Naive thymus-derived CD8-positive, alpha-beta T cell (primary cell): ENCODE measurements at places on chromosomes 12 and 14. TPM values are rescaled to one million over a fixed set of nuclear protein-coding genes. Genes with fewer than 3 reads are reported as not detected.

- no peak overlapping the region for H3K27ac ChIP-seq
- no peak for DNase-seq
- H3K4me1 ChIP-seq = no peaks in the 10 kb centered on the region
- no peak overlapping the region for H3K4me3 ChIP-seq
- H3K27me3 ChIP-seq = peaks cover 3% of the 10 kb centered on the region
These were observed 232.5 kb upstream of the RTL1 start for GRCh38 chr14:101135796-101136742.

- H3K27me3 ChIP-seq = peaks cover 7% of the 10 kb centered on the region
- H3K4me3 ChIP-seq = no peak overlapping the region
- no peaks in the 10 kb centered on the region for H3K36me3 ChIP-seq
- H3K4me1 ChIP-seq = no peaks in the 10 kb centered on the region
- no peak for DNase-seq
- H3K27ac ChIP-seq = no peak overlapping the region
These were observed 17.2 kb downstream of the ADGRD1 start for GRCh38 chr12:130970908-130971233.

GRCh38 chr14:92584220-92584619, 70.6 kb downstream of the RIN3 start:
- H3K4me3 ChIP-seq = no peak overlapping the region
- H3K36me3 ChIP-seq = peaks cover 4% of the 10 kb centered on the region
- H3K27ac ChIP-seq = peak overlapping the region; percentile 94

- H3K4me3 ChIP-seq = no peak overlapping the region
- H3K27me3 ChIP-seq = peaks cover 2% of the 10 kb centered on the region
- H3K27ac ChIP-seq = no peak overlapping the region
- H3K4me1 ChIP-seq = no peaks in the 10 kb centered on the region
- no peaks in the 10 kb centered on the region for H3K36me3 ChIP-seq
- no peak for DNase-seq
These were observed 67.2 kb downstream of the GLT1D1 start for GRCh38 chr12:128920468-128920867.

- H3K4me1 ChIP-seq = peaks cover 10% of the 10 kb centered on the region
- no peaks in the 10 kb centered on the region for H3K27me3 ChIP-seq
- H3K27ac ChIP-seq = no peak overlapping the region
These were observed 44.9 kb downstream of the DDX11 start for GRCh38 chr12:31118347-31119191.

DNA sequence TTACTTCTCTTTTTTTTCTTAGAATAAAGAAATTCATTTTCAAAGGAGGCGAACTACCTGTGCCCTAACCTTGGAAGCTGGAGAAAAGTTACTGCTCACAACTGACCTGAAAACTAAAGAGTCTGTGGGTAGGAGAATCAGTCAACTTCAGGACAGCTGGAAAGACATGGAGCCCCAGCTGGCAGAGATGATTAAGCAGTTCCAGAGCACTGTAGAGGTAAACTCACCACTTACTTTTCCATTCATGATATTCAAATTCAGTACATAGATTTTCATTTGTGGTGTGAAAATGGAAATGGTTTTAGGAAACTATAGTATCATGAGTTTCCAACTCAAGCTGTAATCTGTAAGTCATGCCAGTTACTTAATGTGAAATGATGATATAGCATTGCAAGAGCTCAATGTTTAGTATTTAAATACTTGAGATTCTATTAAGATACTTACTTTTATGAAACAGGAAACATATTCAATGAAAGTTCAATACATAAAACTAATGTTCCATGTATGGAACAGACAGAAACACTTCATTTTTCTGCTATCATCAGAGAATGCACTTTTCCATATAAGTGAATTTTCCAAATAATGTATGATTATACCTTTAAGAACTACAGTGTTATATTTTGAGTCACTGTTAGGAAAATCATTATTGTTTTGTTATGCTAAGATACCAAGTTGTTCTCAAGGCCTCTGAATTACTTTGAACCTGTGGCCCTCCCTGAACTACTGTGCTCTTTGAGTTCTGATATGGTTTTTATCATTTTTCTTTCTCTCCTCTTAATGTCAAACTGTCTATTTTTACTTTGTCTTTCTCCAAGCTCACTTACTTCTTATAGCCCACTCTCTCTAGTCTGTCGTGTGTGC, 119.0 kb downstream of the ESR2 start:
- H3K27me3 ChIP-seq = no peaks in the 10 kb centered on the region
- no peak for DNase-seq
- H3K4me3 ChIP-seq = no peak overlapping the region
- peaks cover 78% of the 10 kb centered on the region for H3K36me3 ChIP-seq
- no peak overlapping the region for H3K27ac ChIP-seq

- H3K4me1 ChIP-seq = peaks cover 3% of the 10 kb centered on the region
- H3K4me3 ChIP-seq = no peak overlapping the region
- H3K27ac ChIP-seq = no peak overlapping the region
- peaks cover 7% of the 10 kb centered on the region for H3K36me3 ChIP-seq
- H3K27me3 ChIP-seq = no peaks in the 10 kb centered on the region
These were observed 56.7 kb downstream of the KIAA0586 start for GRCh38 chr14:58484176-58484575.

DNA sequence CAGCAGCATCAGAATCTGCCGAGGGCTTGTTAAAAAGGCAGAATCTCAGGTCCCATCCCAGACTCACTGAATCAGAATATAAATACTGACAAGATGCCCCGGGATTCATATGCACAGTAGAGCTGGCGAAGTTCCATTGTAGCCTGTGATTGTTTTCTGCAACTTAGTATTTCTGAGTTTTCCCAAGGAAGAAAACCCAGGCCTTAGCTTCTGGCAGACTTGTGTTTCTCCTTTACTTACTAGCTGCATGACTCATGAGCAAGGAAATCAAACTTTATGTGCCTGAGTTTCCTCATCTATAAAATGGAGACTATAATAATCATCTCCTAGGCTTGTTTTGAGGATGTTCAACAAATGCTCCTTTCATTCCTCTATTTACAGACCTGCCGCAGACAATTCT, 278.5 kb upstream of the PLEKHG7 start:
- H3K4me1 ChIP-seq = peaks cover 37% of the 10 kb centered on the region
- H3K27ac ChIP-seq = no peak overlapping the region
- no peaks in the 10 kb centered on the region for H3K27me3 ChIP-seq
- no peaks in the 10 kb centered on the region for H3K36me3 ChIP-seq
- no peak overlapping the region for H3K4me3 ChIP-seq

DNA sequence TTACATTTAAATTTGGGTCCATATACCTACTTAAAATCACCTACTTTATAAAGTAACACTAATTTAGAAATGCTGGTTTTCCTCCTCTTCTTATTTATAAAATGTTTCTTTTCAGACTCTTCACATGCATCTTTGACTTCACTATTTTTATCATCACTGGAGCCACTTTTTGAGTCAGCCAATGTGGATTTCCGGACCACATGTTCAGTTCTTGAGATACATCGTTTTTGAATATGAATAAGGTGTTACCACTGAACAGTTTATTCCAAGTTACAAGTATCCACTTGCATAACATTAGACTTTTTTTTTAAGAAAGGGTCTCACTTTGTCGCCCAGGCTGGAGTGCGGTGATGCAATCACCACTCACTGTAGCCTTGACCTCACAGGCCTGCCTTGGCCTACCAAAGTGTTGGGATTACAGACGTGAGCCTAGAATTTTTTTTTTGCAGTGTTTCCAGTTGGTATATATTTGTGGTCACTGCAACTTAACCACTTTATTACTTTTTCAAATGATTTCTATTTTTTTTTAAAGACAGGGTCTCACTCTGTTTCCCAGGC, 5.7 kb downstream of the FNTB start:
- DNase-seq = no peak
- no peak overlapping the region for H3K4me3 ChIP-seq
- H3K4me1 ChIP-seq = peaks cover 15% of the 10 kb centered on the region

GRCh38 chr12:93460003-93460402, 7.3 kb upstream of the MRPL42 start:
- no peak overlapping the region for H3K4me3 ChIP-seq
- H3K4me1 ChIP-seq = no peaks in the 10 kb centered on the region
- peaks cover 3% of the 10 kb centered on the region for H3K27me3 ChIP-seq

- no peaks in the 10 kb centered on the region for H3K27me3 ChIP-seq
- H3K4me1 ChIP-seq = peaks cover 59% of the 10 kb centered on the region
- peak overlapping the region; percentile 96 for H3K4me3 ChIP-seq
- peaks cover 54% of the 10 kb centered on the region for H3K36me3 ChIP-seq
- DNase-seq = no peak
These were observed 2.8 kb downstream of the TESPA1 start for GRCh38 chr12:54981796-54982195.

GRCh38 chr14:32939254-32940065, 781 bp downstream of the NPAS3 start:
- H3K4me1 ChIP-seq = peaks cover 5% of the 10 kb centered on the region
- peak overlapping the region; percentile 86 for H3K4me3 ChIP-seq
- DNase-seq = no peak
- no peak overlapping the region for H3K27ac ChIP-seq
- H3K27me3 ChIP-seq = peaks cover 54% of the 10 kb centered on the region

GRCh38 chr12:56271031-56271430, 4.3 kb downstream of the COQ10A start:
- DNase-seq = no peak
- no peaks in the 10 kb centered on the region for H3K27me3 ChIP-seq
- H3K27ac ChIP-seq = no peak overlapping the region
- no peak overlapping the region for H3K4me3 ChIP-seq
- H3K4me1 ChIP-seq = peaks cover 8% of the 10 kb centered on the region

DIO2 gene
- total RNA-seq = not detected

NOVA1 gene
- total RNA-seq = 0.52 TPM

NR2C1 gene
- 42.9 TPM for total RNA-seq

RCOR1 gene
- 24.0 TPM for total RNA-seq

CLEC4A gene
- total RNA-seq = 1.4 TPM

FGF23 gene
- not detected for total RNA-seq

ISM2 gene
- not detected for total RNA-seq

GALNT8 gene
- total RNA-seq = 0.86 TPM

FOXA1 gene
- not detected for total RNA-seq

INHBC gene
- total RNA-seq = 0.19 TPM

PPM1H gene
- not detected for total RNA-seq

MMP14 gene
- total RNA-seq = 2.5 TPM
